GM12864 (cell line): ENCODE measurements at places on chromosomes 7 and 10.

- no peak for DNase-seq
Observed at GRCh38 chr7:85102813-85103350, 84.0 kb downstream of the SEMA3D start.

DNA sequence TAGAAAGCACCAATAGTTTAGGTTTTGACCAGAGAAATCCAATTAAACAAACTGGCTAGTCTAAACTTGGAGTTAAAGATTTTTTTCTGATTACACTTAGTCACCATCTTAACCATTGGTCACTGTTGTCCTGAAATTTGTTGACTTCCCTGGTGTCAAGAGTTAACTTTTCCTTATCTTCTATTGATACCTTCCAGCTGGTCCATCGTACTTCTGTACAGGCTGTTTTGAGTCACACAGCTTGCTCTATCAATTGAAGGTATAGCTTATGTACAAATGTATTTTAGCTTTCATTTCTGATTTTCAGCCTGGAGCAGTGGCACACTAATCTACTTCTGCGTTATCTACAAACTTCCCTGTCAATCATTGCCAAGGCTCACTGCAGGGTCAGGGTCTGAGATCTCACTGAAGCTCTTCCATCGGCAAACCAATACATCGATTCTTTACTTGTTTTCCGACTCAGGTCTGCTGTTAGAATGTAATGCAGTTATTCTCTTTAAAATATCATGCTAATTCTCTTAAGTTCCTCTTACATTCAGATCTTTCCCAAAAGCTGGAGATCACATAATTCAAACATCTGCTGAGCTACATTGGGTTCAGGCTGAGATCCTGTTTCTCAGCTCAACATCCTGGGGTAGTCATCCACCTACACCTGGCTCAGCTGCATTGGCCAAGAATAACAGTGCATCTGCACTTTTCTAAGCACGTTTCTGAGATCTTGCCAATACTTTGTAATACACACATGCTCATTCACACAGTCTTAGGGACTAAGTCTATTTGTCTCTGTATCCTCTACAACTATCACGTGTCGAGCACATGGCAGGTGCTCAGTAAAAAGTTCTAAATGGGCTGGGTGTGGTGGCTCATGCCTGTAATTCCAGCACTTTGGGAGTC, 11.3 kb downstream of the MRPS33 start:
- DNase-seq = no peak

- DNase-seq = no peak
Observed at GRCh38 chr7:83494683-83495082, 154.3 kb downstream of the SEMA3E start.

GRCh38 chr7:68439897-68440296, 1158.4 kb upstream of the AUTS2 start:
- DNase-seq = no peak

GRCh38 chr10:79176052-79176501, 107.3 kb downstream of the ZMIZ1 start:
- no peak for DNase-seq

GRCh38 chr7:104723001-104723400, 291.0 kb upstream of the KMT2E start:
- no peak for DNase-seq

GRCh38 chr7:133672866-133673265, 420.0 kb downstream of the EXOC4 start:
- no peak for DNase-seq

DNA sequence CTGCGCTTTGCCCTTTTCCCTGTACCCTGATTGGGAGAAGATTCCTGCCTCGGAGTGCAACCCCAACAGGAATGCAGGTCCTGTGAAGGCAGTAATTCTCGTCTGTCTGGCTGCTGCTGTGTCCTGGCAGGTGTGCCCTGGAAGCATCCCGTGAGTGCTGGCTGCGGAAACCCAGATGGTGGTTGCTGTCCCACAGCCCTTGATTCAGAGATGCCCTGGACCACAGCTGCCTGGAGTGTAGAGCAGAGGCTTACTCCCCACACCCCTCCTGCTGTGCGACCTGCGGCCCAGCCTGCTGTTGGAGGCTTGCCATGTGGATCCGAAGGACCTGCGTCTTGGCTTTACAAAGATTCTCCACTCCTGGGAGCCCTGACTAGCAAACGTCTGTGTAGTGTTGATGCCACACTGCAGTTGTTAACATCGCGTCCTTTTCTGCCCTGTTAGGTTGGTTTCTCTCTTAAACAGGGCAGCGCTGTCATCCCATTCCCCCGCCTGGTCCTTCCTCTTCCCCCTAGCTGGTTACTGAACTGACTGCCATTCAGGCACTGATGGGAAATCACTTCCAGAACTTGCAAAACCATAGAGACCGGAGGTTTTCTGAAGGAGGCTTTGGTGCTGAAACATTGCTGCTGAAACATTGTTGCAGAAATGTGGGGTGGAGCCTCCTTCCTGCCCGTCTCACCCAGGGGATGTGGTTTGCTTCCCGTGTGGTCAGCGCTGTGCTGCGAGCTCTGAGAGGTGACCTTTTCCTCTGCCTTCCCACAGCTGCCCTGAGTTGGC, 53.3 kb downstream of the DNAJB6 start:
- DNase-seq = no peak

GRCh38 chr7:66236713-66237303, 31.7 kb downstream of the TPST1 start:
- DNase-seq = no peak

- DNase-seq = peak; percentile 16
Observed at GRCh38 chr7:88546808-88547207, 212.7 kb upstream of the ZNF804B start.

GRCh38 chr10:10911471-10911921, 106.2 kb upstream of the CELF2 start:
- no peak for DNase-seq

DNA sequence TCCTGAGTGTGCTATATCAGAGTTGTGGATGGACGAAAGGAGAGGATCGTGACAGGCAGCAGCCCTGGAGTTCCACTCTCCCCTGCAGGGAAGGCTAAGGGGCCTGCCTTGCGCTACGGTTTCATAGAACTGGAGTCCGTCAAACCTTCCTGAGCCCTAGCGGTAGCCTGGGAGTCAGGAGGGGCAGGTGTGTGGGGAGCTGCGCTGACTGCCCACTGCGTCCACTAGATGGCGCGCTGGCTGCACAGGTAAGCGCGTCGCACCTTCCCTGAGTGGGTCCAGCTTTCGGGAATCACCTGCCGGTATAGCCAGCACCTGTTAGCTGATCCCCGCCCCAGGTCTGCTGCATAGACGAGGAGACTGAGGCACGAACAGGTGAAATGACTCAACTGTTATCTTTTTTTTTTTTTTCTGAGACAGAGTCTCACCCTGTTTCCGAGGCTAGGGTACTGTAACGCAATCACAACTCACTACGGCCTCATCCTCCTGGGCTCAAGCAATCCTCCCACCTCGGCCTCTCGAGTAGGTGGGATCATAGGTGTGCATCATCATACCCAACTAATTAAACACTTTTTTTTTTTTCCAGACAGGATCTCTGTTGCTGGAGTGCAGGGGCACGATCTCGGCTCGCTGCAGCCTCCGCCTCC, 20.2 kb upstream of the BAIAP2L1 start:
- no peak for DNase-seq

GRCh38 chr10:14858338-14858960, 20.2 kb upstream of the SUV39H2 start:
- no peak for DNase-seq

DNA sequence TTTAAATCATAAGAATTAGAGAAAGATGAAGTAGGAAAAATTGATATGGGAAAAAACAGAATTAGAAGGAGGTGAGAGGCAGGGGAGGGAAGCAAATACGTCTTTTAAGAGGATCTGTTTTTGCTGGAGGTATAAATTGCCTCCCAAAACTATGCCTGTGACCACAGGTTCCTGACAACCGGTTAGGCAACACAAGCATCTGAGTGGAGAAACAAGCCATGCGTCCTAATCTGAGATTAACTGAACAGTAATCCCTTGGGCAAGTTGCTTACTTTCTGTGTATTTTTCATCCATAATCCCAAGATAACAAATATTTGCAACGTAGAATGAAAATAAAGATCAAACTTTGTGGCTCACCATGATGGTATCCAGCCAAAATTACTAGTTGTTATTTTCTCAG, 149.2 kb downstream of the C1GALT1 start:
- DNase-seq = no peak

DNA sequence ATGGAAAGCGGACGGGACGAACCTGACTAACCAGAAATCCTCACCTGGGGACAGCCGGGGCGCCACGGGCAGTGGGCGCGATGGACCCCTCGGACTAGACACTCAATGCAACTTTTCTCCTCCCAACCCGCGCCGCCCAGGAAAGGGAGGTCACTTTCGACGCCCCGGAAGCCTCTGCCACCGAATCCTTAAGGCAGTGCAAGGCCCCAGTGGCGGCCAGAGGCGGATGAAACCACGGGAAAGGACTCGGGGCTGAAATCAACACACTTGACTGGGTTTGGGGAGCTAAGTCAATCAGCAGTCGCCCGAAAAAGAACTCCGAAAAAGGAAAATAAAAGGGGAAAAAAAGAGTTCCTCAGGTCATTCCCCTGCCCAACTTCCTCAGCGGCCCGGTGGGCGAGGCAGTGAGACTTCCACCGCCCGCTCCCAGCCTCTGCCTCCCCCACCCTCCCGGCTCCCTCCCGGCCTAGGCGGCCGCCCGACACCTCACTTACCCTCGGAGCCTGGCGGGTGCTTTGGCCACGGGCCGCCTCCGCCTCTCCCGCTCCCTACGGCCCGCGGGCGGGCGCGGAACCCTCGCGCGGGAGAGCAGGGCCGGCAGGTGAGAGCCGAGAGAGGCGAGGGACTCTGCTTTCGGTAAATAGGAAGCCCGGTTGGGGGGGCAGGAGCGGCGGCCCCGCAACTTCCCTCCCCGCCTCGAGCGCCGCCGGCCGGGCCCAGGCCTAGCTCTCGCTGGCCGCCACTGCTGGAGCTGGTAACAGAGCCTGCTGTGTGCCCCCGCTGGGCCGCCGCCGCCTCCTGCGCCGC, 518 bp downstream of the WAPL start:
- DNase-seq = no peak

DNA sequence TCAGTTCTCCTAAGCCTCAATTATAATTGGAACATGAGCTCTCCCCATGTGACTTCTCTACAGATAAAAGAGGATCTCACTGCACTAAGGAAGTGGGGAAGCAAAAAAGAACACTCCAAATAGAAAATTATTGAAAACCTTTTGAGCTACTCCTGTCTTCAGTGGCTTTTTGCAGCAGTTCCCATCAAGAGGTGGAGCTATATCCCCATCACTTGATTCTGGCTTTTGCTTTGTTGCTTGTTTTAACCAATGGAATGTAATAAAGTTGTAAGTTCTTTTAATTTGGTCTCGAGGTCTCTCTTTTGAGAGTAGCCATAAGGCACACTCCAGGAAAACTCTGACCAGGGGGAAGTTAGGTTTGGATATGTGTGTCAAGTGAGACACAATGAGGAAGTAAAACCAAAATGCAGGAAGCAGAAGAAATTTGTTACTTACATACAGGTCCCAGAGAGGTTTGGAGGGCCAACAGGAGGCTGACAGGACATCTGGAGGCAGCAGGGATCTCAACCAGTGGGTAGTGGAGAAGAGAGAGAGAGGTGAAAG, 569.4 kb downstream of the HTR7 start:
- DNase-seq = no peak

DNA sequence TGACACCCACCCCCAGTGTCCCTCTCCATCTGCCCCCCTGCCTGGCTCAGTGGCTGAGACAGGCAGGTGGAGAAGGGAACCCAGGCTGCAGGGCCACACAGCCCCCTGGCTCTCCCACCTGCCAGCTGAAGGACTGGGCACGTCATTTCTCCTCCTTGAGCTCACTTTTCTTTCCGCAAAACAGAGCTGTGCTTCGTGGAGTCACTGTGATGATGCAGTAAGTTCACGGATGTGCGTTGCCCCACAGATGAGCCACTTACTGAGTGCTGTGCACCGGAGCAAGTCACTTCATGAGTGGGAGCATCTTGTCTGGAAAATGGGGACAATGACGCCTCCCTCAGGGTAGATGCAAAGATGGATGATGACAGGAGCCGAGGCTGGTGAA, 2.7 kb downstream of the OPN4 start:
- no peak for DNase-seq

DNA sequence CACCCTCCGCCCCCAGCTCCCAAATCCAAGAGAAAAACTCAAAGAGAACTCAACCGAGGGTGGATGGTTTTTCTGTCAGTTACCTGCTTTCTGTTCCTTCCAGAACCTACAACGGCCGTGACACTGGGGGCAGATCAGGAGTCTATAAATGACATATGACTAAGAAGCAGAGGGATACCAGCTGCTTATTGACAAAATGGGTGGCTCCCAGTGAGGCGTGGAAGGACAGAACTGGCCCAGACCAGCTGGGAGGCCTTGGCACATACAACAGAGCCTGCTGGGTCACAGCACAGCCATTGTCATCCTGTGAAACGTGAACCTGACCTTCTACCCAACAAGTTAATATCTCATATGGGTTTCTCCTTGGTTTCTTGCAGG, 84.3 kb upstream of the ADRB1 start:
- peak; percentile 55 for DNase-seq

- DNase-seq = no peak
Observed at GRCh38 chr7:2120251-2120660, 112.5 kb downstream of the MAD1L1 start.

DNA sequence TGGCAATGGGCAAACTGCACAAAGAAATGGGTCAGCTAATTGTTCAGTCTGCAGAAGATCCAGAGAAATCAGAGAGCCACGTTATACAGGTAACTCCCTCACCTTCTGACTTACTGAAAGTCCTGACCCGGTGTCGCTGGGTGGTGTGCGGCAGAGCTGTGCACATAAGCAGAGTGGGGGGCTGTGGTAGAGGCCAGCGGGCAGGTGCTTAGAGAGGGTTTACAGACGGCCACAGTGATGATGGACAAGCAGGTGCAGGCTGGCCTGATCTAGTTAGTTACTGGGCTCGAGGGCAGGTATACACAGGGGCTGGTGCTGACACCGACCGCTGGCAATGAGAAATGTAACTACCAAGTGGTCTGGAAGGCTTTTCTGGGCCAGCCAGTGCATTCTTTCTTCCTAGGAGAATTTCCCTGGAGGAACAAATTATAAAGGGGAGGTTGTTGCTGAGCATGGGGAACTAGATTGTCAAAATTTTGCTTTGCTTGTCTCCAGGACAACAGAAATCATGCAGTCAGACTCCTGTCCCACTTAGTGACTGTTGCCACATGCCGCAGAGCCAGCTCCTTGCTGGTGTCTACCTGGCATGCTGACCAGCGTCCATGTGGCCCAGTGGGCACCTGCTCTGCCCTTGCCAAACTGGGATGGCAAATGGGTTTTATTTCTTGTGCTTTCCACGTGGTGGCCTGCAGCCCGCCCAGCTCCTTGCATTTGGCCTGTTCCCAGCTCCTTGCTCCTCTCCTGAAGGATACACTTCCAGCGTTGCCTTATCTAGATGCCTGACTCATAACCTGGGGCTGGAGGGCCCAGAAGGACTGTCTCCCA, 28.8 kb downstream of the DENND10 start:
- DNase-seq = no peak

GRCh38 chr10:121694966-121695643, 96.9 kb upstream of the FGFR2 start:
- no peak for DNase-seq

DNA sequence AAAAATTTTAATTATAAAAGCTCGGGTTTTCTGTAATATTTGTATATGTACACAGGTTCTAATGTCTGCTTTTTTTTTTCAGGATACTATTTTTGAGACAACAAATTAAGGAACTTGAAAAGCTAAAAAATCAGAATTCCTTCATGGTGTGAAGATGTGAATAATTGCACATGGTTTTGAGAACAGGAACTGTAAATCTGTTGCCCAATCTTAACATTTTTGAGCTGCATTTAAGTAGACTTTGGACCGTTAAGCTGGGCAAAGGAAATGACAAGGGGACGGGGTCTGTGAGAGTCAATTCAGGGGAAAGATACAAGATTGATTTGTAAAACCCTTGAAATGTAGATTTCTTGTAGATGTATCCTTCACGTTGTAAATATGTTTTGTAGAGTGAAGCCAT, 57.9 kb upstream of the BAMBI start:
- no peak for DNase-seq

- DNase-seq = no peak
Observed at GRCh38 chr7:132655131-132655727, 79.0 kb upstream of the PLXNA4 start.
